ENCODE measurements at places on chromosomes 11 and 22.

GRCh38 chr11:91921974-91922373 is 302.6 kb upstream of the FAT3 start:
- no peak for DNase-seq

DNA sequence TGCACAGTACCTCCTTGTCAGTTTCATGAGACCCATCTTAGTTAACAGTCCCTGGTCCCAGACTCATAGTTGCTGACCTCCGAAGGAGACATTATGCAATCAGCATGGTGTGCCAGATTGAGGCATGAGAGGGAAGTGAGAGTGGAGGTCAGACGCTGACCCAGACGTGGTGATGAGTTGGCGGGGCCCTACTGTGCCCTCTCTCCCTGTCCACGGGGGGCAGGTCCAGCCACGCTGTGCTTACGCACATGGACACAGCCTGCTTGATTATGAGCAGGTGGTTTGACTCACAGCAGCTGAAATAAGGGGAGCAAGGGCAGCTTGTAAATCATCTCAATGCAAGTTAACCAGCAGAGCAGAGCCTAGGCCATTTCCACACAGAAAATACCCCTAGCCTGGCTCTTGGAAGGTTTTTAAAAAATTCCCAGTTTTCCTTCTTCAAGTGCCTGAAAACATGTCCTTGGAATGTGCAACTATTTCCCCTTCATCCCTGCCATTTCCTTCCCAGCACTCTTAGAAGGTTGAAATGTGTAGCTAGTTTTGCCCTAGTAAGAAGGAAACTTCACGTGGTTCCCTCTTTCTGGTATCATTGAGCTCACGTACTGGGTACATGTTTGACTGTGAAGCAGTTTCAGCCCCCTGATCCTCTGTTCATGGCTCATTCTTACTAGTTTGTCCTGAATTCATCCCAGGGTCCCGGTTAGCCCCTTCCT is 122.6 kb upstream of the SORL1-AS1 start:
- DNase-seq = no peak

GRCh38 chr22:26616650-26617049 is 1.2 kb downstream of the CRYBB1 start:
- no peak for DNase-seq

DNA sequence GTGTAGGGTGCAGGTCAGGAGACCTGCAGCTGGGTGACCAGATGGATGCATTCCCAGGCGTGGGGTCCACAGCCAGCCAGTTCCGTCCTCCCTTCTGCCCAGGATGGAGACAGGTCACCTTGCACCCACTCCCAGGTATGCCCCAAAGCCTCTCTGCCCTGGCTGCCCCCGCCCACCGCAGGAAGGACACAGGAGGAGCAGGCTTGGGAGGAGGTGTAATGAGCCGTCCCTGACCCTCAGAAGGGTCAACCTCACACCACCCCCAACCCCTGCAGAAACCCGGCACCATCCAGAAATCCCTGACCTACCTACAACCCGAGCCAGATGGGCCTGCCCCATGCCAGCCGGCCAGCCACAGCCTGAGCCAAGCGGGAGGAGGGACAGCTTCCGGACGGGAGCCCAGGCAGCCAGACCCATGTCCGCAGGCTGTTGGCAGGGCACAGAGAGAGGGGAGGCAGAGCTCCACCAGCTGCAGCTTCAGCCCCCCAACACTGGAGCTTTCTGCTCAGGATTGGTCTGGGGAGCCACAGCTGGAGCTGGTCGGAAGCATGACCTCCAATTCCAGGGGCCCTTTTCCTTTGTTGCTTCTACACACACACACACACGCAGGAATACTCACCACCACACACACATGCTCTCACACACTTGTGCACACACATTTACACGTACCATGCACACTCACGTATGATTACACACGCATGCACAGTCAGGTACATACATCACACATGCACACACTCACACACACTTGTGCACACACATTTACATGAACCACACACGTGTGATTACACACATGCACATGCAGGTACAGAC is 5.3 kb downstream of the IFITM10 start:
- no peak for DNase-seq

DNA sequence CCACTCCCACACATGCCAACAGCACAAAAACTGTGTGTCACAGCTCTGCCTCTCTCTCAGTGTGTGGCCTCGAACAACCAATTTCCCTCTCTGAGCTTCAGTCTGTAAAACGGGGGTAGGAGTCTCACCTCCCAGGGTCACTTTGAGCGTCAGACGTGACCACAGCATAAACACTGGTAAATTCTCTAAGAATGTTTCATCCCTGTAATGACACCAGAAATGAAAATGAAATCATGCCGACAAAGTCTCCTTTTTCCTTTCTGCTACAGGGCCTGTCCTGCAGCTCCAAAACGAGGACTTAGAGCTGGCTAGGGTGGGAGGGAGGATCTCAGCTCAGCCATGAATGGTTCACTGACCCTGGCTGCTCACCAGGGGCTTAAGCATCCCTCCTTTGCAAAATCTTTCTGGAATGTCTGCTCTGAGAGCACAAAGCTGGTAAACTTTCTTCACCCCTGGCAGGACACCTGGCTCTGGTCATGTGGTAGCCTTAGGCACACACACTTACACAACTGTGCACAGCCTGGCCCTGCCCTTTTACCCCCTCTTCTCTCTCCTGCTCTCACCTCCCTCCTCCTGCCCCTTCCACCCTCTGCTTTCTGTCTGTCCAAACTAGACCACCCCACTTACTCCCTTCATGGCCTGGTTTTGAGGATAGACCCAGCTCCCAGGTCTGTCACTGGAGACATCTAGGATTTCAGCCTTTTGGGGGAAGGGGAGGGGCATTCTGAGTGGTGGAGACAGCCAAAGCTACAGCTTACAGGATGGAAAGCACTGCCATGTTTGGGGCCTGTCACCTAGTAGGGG is 12.3 kb upstream of the TSKU start:
- DNase-seq = no peak

- no peak for DNase-seq
These were observed 6.5 kb downstream of the FCHSD2 start for GRCh38 chr11:73135346-73136284.

- DNase-seq = no peak
These were observed 5.3 kb downstream of the OR51F2 start for GRCh38 chr11:4826425-4826824.

DNA sequence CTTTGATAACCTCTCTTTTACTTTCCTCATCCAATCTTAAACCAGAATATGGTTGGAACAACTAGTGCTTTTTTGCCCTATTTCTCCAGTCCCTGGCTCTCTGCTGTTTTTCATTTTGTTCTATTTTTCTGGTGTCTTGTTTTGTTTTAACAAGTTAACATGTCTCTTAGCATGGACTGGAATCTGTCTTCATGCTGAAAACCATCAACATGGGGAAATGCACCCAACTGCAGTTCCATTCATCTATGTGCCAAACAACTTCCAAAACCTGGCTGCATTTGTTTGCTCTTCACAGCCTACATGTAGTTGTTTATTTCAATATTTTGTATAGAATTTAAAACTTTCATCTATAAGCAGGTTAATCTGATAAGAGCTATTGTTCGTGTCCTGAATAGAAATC is 46.8 kb upstream of the NOX4 start:
- DNase-seq = no peak

DNA sequence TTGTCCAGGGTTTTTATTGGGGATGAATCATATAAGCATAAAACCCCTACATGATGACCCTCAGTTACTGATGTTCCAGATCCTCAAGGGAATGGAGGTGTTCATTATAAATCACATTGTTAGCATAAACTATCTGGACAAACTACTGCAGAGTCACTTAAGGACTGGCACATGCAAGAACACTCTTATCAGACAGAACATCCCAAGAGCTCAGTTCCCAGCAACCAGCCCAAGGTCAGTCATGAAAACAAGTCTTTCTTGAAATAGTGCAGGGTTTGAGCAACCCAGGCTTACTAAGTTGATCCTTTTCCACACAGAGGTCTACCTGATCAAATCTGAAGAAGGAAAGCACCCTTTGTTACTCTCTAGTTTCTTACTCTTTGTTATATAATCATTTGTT is 13.5 kb upstream of the PTS start:
- no peak for DNase-seq

DNA sequence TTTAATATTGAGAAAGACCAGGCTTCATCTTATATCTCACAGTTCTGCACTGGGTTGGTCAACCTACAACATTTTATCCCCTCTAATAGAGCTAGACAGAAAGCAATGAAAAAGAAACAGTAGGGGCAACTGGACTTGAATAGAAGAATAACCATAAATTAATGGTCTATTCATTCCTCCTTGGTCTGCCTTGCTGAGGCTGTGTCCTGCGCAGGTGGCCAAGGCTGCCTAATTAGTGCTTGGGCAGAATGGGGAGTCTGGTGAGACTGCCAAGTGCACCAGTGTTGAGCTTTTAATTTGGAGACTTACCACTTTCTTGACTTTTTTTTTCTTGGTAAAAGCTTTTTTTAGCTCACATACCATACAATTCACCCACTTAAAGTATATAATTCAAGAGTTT is 35.0 kb upstream of the SPON1 start:
- DNase-seq = no peak

- no peak for DNase-seq
These were observed 3.9 kb downstream of the CDC42EP1 start for GRCh38 chr22:37564111-37564711.

- DNase-seq = no peak
These were observed 69.2 kb downstream of the ISX start for GRCh38 chr22:35135165-35135564.

GRCh38 chr11:15616130-15617105 is 501.7 kb downstream of the INSC start:
- no peak for DNase-seq

DNA sequence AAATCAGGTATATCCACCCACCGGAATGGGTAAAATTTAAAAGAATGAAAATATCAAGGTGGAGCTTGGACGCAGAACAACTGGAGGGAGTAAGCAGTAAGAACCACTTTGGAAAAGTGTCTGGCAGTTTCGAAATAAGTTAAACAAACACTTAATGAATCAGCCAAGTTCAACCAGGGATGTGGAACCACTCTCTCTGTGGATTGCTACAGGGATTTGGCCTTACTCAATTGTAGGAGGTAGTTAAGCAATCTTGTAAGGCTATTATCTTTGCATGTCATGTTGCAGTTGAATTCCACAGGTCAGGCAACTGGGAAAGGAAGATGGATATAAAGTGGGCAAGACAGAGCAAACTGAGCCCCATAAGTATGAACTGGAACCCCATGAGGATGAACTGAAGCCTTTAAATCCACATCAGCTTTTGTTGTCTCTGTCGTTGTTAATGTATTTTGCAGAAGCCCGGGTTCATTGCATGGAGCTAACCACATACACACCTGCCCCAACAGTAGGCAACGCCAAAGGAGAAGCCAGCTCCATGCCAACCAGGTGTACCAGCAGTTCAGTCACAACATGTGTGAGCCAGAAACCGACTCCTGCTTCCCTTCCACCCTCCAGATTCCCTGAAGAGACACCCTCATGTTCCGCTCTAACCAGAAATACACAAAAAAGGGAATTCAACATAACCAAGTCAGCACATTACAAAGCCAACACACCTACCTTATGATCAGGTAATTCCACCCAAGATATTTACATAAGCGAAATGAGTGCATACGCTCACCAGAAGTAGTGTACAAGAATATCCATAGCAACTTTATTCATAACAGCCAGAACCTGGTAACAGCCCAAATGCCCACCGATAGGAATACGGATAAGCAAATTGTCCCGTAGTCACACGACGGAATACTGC is 8.0 kb upstream of the SLC43A3 start:
- DNase-seq = no peak

DNA sequence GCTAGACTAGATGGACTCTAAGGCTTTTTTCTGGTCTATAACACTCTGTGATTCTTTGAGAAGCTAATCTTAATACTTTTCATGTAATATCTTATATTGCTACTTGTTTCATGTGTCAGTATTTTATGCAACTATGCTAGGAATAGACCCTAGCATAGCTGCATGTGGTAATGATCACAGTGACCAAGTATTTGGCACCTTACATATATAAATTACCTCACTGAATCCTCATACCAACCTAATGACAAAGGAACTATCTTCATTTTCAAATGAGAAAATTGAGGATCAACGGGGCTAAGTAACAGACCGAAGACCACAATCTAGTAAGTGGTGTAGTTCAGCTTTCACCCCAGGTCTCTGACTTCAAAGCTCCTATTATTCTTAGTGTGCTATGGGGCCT is 327.3 kb upstream of the PITPNB start:
- no peak for DNase-seq

DNA sequence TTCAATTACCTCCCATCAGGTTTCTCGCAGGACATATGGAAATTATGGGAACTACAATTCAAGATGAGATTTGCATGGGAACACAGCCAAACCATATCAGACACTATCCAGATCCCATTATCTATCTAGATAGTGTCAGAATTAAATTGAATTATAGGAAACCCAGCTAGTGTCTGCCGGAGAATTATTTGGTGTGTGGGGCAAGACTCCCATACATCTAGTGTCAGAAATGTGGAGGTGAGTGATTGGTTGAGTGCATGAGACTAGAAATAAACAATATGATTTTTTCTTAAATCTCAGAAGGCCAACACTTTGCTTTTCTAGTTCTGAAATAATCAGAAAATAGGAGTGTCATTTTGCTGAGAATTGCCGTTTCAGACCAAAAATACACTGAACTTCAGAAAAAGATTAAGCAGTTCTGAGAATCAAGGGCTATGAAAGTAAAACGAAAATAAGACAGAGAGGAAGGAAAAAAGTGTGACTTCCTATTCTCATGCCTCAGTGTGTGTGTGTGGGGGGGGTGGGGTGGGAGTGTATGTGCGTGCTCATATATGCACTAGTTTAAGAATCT is 21.3 kb downstream of the CASP12 start:
- peak; percentile 38 for DNase-seq

DNA sequence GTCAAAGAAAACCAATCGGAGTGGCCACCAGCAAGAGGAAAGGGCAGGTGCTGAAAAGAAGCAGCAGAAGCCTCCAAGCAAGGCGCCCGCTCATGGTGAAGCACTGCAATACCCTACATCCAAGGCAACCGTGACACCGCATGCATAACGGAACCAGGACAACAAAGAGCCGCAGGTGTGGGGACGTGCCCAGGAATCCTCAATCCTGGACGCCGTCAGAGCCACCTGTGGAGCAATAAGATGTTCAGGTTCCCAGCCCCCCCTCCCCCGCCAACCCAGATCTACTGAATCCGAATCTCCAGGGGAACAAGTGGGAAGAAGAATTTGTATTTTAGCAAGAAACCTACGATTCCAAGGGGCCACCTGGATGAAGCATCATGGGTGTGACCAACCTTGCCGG is 70.8 kb downstream of the SHANK2 start:
- no peak for DNase-seq

- no peak for DNase-seq
These were observed 9.6 kb downstream of the POU2F3 start for GRCh38 chr11:120249279-120250262.

DNA sequence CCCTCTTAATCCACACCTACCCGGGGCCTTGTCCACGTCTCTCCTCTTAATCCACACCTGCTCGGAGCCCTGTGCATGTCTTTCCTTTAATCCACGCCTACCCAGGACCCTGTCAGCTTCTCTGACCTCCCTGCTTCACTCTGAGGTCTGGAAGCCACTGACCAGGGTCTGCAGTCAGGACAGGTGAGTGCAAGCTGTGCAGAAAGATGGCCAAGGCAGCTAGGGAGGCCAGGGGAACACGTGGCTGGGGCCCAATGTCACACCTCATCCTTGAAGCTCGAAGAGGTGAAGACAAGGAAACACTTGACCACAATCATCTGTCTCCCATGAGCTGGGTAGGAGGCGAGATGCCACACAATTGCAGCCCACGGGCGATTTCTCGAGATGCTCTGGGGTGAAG is 1516.9 kb downstream of the BRD1 start:
- DNase-seq = no peak

GRCh38 chr11:94806014-94806413 is 37.9 kb downstream of the AMOTL1 start:
- DNase-seq = no peak

- no peak for DNase-seq
These were observed 5.3 kb downstream of the SMIM38 start for GRCh38 chr11:69161117-69161407.

Data from stimulated activated naive CD4-positive, alpha-beta T cell (primary cell).